ENCODE measurements at places on chromosomes 13 and 19.

- DNase-seq = no peak
These were observed 368.2 kb upstream of the SLITRK5 start for GRCh38 chr13:87302931-87303330.

DNA sequence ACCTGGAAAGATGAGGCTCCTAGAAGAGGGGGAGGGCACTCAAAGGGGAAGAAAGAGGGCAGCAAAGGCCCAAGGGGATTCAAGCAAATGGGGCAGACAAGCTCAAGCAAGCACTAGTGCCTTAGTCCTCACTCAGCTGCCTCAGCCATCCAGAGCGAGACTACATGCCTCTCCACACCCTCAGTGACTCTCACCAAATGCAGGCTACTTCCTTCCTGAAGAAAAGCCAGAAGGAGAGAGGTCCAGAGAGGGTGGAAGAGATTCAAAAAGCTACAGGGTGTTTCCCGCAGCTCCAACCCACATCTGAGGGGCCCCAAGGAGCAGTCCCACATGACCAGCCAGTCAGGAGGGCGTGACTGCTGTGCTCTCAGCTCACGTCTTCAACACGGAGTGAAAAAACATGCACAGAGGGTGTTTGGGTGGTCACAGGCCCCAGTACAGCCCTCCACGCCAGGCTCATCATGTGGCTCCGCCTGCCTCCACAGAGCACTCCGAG is 40.5 kb downstream of the MIPEP start:
- DNase-seq = no peak

DNA sequence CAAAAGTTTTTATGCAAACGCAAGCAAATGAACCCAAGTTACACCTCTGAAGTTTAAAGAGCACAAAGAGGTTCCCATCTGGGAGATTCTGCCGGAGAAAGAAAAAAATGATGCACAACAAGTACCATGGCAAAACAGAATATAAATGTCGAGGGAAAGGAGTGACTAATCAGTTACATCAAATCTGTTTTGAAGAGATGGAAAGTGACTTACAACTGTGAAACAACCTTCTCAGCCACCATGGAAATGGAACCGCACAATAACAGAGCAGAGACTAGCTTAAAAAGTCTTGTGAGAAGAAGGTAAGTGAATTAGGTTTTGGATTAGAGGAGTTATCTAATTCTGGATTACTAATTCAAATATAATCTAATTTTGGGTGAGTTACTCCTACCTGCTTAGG is 2.4 kb downstream of the HSPH1 start:
- DNase-seq = no peak

DNA sequence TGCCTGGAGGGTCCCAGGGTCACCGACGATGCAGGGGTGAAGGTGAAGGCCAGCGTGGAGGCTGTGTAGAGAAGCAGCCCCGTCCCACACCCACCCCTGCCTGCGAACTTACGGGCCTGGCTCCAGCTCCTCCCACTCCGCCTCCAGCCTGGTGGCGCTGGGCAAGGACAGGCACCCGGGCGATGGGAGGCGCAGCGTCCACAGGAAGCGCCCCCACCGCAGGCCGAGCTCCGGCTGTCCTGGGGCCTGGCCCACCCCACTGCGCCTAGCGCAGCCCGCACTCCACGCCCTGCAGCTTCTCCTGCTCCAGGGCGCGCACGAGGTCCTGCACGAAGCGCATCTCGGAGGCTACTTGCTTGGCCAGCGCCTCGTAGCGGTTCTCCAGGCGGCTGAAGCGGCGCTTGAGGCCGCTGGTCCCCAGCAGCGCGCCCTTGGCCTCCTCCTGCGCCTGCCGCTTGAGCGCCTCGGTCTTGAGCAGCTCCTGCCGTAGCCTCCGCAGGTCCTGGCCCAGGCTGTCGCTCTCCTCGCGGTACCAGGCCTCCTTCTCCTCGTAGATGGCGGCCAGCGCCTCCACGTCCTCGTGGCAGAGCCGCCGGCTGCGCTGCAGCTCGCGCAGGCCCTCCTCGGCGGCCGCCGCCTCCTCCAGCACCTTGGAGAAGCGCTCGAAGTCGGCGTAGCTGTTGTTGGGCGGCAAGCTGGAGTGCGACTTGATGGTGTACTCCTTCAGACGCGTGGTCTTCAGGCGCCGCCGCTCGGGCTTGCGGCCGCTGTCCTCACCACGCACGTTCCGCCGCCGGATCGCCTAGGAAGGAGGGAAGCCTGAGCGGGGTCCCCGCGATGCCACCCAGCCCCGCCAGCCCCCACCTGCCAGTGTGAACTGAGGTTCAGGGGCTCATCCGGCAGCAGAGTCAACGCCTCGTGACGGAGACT is 11.8 kb downstream of the DAPK3 start:
- DNase-seq = no peak

GRCh38 chr13:79084802-79085424 is 321.1 kb downstream of the RBM26 start:
- no peak for DNase-seq

GRCh38 chr13:41780715-41781706 is 179.9 kb downstream of the VWA8 start:
- no peak for DNase-seq

GRCh38 chr19:782185-782877 is 14.9 kb upstream of the PTBP1 start:
- DNase-seq = no peak

DNA sequence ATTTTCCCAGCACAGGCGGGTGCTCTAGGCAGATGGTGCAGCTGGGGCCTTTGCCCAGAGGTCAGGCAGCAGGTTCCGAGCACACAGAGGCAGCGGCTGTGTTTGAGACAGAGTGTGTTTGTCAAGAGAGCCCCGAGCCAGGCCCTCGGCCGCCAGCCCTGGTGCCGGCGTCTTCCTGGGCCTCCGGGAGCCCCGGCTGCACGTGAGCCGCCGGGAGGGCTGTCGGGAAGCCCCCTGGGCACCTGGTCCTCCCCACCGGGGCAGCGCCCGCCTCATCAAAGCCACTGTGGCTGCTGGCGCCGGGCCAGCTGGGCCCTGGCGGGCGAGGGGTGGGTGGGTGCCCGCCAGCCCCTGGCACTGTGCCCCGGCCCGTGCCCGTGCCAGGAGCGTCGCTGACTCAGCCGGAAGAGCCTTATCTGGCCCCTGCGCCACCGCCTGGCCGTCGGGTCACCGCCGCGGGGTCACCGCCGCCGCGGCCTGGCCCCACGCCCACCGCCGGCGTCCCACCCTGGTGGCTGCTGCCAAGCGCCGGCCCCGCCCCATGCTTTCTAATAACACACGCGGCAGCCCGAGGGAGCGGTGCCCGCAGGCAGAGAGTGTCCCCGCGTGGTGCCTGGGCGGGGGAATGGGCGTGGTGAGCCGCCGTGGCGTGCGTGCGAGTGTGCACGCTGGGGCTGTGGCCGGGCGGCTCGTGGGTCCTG is 14.9 kb downstream of the ARID3A start:
- DNase-seq = peak; percentile 90

- DNase-seq = no peak
These were observed 99.0 kb upstream of the TSHZ3 start for GRCh38 chr19:31448221-31448657.

DNA sequence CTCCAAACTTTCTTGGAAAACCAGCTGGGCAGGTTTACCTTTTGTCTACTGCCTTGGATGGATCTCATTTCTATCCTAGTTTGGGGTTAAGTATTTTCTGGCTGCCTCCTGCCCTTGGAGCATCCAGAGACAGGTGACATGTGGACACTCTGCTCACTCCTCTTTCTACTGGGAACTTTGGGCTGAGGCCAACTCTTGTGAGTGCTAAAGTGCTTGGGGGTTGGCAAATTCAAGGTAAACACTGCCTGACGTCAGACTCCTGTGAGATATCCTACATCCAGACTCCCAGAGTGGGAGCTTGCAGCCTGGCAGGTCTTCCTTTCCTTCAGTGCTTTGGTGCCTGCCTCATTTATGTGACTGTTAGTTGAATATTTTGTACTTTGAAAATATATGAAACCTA is 388.1 kb downstream of the KCNRG start:
- no peak for DNase-seq

DNA sequence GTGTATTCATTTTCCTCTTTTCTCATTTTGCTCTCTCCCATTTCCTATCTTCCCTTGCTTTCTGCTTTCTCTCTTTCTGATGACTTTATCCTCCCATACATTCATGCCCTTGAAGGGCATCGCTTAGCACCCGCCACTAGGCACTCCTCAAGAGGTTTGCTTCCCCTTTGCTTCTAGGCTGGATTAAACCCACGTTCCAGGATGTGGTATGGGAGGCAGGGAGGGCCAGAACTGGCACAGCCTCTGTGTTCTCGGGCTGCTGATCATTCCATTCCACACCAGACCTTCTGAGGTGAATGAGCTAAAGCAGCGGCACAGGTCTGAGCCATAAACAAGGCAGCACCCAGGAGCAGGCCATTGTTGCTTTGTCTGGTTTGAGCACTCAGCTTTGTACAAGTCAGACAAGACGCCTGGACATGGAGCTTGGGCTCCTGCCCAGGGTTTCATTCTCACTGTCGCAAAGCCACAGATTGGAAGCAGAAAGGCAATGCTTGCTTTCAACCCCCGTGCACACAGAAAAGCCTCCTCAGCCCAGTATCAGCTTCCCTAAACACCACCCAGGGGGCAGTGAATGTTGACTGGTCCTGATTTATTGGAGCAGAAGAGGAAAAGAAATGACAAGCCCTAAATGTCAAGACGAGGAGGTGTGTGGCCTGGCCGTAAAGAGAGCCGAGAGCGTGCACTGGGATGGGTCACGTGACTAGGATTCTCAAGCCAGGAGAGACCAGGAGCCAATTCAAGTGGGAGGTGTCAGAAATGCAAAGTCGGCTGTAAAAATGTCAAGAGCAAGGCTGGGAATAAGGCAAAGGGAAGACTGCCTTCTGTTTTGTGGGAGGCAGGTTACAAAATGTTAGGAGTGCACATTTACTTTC is 218.0 kb upstream of the SERP2 start:
- DNase-seq = no peak

DNA sequence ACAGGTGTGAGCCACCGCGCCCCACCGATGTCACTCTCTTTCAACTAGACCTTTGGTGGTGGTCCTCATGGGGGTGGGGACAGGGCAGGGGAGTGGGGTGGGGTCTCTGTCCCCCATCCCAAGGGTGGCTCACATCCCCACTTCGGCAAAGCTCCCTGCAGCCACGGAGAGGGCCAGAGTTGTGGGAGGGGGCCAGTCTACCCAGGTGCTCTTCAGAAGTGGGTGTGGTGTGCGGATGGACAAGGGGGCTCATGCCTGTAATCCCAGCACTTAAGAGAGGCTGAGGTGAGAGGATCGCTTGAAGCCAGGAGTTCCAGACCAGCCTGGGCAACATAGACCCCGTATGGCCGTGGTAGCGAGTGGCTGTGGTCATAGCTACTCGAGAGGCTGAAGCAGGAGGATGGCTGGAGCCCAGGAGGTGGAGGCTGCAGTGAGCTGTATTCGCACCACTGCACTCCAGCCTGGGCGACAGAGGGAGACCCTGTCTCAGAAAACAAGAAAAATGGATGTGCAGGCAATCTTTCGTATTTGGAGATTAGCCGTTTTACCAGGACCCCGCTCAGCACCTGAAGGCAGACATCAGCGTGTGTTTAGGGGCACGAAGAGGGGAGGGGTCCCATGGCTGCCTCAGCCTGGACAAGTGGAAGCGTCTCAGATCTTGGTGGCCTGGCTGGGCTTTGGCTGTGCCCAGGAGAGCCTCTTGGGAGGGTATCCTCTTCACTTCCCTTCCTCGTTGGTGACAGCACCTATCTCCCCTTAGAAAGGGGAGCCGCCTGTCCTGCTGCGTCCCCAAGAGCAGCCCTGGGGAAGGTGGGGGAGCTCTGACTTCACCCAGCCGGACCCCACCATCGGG is 846 bp downstream of the TGFBR3L start:
- no peak for DNase-seq

DNA sequence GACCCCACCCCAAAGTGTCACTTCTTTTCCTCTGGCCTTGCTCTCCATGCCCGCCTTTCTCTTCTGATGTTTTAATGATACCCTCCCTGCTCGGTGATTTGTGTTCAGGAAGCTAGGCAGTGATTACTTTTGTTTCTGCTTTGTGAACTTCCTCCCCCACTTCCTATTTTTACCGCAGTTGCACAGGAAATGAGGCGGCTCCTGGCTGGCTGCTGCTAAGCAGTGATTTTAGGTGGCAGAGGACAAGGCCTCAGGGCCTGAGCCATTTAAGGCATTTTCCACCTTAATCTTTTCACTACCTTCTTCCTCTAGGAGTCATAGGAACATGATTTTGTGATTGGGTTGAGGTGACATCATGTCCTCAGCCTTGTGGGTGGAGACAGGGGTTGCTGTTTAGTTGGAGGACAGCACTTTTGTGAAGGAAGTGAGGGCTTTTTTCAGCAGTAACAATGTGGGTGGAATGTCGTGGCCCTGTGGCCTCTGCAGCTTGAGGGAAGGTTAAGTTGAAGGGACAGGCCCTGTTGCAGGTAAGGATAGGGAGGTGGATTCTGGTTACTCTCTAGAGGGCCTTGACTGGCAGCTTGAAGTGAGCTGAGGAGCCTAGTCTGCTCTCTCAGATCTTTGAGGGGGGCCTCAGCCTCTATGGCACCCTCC is 15.7 kb downstream of the GARRE1 start:
- peak; percentile 88 for DNase-seq

DNA sequence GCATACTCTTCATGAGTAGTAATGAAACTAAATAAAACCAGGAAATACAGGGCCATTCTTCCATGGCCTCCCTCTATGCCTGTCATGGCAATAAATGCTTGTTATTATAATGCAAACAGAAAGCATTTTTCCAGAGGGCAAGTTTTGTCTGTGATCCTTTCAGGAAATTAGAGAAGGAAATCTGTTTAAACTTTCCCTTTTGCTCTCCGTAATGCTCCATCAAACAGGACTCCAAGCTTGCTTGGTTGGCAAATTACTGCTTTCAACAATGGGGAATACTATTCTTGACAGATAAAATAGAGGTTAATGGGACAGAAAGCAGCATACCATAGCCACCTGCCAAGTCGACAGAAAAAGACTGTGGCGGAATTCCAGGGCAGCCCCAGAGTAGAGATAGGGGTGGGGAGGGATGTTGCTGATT is 252.5 kb downstream of the LHFPL6 start:
- DNase-seq = no peak

DNA sequence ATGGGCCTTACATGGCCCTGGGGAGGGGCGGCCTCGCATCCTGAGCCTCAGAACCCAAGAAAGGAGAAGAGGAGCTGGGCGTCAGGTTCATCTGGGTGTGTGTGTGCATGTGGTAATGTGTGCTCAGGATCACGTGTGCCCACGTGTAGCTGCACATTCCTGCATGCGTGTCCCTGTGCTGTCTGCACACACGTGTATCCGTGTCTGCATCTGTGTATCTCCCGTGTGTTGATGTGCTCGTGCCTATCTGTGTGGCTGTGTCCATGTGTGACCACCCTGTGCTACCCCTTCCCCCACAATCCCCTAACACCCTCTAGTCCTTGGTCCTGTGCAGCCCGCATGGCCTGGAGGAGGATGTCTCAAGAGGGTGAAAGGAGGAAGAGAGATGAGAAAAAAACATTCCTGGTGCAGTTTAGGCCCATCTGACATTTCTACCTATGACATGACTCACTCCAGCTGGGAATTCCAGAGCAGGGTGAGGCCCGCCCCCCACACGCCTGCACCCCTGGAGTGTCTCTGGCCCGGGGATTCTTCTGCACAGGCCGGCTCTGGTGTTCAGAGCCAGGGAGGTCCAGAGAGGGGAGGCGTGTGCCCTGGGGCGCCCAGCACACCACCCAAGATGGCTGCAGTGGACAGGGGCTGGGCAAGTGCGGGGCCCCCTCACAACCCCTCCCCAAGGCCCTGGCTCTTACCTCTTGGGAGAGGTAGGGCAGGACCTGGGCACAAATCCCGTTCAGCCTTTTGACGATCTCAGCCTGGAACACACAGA is 7.1 kb downstream of the TLE5 start:
- DNase-seq = no peak

Data from activated effector memory CD4-positive, alpha-beta T cell treated with anti-CD3 and anti-CD28 coated beads, Interleukin-2, amount 50 U/mL, for 16 hours (primary cell).